Hepatocyte (in vitro differentiated cells): ENCODE measurements at places on chromosomes 7 and 10. TPM values are rescaled to one million over a fixed set of nuclear protein-coding genes. Genes with fewer than 3 reads are reported as not detected.

Gene EVX1
- 1.1 and 1.6 TPM in 2 replicates for total RNA-seq

Gene MPLKIP
- total RNA-seq = 42.5 and 46.9 TPM in 2 replicates

Gene CDC14C
- 0.08 and 0.23 TPM in 2 replicates for total RNA-seq

Gene HSPA12A
- 7.9 and 9.9 TPM in 2 replicates for total RNA-seq

Gene CHST3
- 13.0 and 14.1 TPM in 2 replicates for total RNA-seq

Gene NEBL
- total RNA-seq = 8.5 and 12.3 TPM in 2 replicates

Gene NME8
- not detected in 2 replicates for total RNA-seq

Gene MBL2
- 0.64 and 1.1 TPM in 2 replicates for total RNA-seq

Gene INSYN2A
- total RNA-seq = 0.48 and 0.97 TPM in 2 replicates

Gene AOAH
- 2.4 and 5.4 TPM in 2 replicates for total RNA-seq

Gene PDZD7
- 2.5 and 6.0 TPM in 2 replicates for total RNA-seq

Gene AKR1B15
- 4.8 and 6.3 TPM in 2 replicates for total RNA-seq

Gene FAM131B
- 1.9 and 2.5 TPM in 2 replicates for total RNA-seq

Gene AUTS2
- total RNA-seq = 13.0 and 40.9 TPM in 2 replicates

Gene SYT15B
- total RNA-seq = not detected in 2 replicates

Gene HYCC1
- 37.6 and 58.1 TPM in 2 replicates for total RNA-seq

Gene CHN2
- total RNA-seq = 8.7 and 20.7 TPM in 2 replicates

Gene LEP
- not detected in 2 replicates for total RNA-seq

Gene ITIH2
- 181 and 194 TPM in 2 replicates for total RNA-seq

Gene CHAT
- 0.27 TPM in 1 of 2 replicates, not detected in the other for total RNA-seq

Gene FOXI2
- total RNA-seq = not detected in 2 replicates

Gene JCAD
- 11.0 and 12.8 TPM in 2 replicates for total RNA-seq

Gene GARIN1A
- 0.40 and 0.67 TPM in 2 replicates for total RNA-seq

Gene CFAP70
- 1.8 and 3.9 TPM in 2 replicates for total RNA-seq

Gene ADCK2
- total RNA-seq = 22.4 and 22.8 TPM in 2 replicates

Gene COL13A1
- 2.7 and 4.5 TPM in 2 replicates for total RNA-seq

Gene MSMB
- total RNA-seq = 2.2 and 2.7 TPM in 2 replicates

Gene CPA5
- not detected in 2 replicates for total RNA-seq

Gene PROSER2
- total RNA-seq = 7.2 and 13.3 TPM in 2 replicates

Gene SYCE1
- not detected in 2 replicates for total RNA-seq

Gene TUBB8
- 0.70 and 0.80 TPM in 2 replicates for total RNA-seq

Gene CDCA7L
- total RNA-seq = 13.0 and 17.1 TPM in 2 replicates

Gene MASTL
- 9.9 and 11.1 TPM in 2 replicates for total RNA-seq

Gene DDC
- total RNA-seq = 56.1 and 58.0 TPM in 2 replicates

Gene UNCX
- not detected in 2 replicates for total RNA-seq

Gene CYP2C19
- 44.6 and 46.4 TPM in 2 replicates for total RNA-seq

Gene PRR15
- total RNA-seq = 47.4 and 53.3 TPM in 2 replicates

Gene SEMA3C
- total RNA-seq = 134 and 139 TPM in 2 replicates
